ENCODE measurements at places on chromosomes 7 and 10.

GRCh38 chr10:10475812-10476211 lies 541.9 kb upstream of the CELF2 start:
- DNase-seq = no peak

DNA sequence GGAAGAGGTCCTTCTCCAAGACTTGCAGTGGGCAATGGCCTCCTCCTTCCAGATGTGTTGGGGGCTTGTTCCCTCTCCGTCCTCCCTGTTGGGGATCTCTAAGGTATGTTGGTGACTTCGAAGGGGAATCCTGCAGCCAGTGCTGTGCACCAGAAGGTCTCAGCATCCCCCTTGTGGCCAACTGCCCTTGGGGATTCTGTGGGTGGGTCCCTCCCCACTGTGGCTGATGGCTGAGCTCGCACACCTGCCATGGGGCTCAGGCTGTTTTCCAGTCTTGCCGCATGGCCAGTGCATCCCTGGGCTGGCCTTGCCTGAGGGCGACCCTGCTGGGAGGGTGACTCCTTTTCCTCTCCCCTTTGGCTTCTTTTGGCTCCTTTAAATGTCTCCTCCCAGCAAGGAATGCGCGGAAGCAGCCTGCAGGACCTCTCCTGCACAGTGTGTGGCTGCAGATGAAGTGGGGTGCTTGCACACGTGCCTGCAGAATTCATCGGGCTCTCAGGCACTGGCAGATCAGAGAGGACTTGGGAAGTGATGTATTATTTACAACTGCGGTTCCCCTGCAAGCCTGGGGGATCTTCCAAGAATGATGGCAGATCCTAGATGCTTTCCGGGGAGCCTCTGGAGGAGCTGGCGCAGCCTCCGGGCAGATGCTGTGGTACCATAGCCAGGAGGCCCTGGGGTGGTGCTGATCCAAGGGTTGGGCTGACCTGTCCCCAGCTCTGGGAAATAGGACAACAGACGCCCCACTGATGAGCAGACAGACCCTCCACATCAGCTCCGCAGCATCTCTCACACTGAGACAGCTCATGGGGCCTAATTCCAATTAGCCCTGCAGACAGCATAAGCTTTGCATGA lies 410.0 kb downstream of the TCERG1L start:
- DNase-seq = no peak

GRCh38 chr7:69177461-69177861 lies 420.8 kb upstream of the AUTS2 start:
- no peak for DNase-seq

DNA sequence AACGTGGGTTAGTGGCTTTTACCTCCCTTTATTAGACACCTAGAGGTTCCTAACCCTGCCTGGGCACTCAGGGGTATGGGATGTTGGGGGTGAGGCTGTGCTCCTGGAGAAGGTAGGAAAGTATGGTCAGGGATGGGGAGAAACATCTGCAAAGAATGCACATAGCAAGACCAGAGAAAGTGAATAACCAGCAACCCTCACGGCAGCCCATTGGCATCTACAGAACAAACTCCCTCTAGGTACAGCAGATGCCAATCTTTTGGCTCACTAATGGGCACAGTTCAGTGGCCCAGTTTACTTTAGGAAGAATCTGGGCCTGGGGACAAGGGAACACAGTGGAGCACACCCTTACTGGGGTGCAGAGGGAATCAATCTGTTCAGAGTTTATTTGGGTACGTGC lies 143.9 kb downstream of the JAZF1 start:
- DNase-seq = no peak

- DNase-seq = no peak
These were observed 116.9 kb downstream of the CPEB3 start for GRCh38 chr10:92173996-92174395.

GRCh38 chr10:33780961-33781360 lies 446.5 kb upstream of the NRP1 start:
- no peak for DNase-seq

GRCh38 chr10:71427246-71427645 lies 30.5 kb downstream of the CDH23 start:
- no peak for DNase-seq

DNA sequence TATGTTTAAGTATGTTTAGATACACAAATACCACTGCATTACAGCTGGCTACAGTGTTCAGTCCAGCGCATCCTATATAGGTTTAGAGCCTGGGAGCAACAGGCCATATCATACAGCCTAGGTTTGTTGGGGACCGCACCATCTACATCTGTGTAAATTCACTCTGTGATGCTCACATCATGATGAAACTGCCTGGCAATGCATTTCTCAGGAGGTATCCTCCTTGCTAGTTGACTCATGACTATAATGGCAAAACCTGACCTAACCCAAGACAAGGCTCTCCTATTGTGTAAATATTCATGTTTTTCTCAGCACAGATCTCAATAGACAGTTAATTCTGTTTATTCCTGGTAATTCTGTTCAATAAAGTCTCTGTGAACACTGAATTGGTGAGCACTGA lies 240.7 kb upstream of the PFKP start:
- DNase-seq = no peak

- peak; percentile 23 for DNase-seq
These were observed 82.7 kb downstream of the NOC3L start for GRCh38 chr10:94279835-94280709.

GRCh38 chr10:127973791-127974311 lies 66.9 kb downstream of the PTPRE start:
- DNase-seq = no peak

GRCh38 chr10:11530806-11531205 lies 80.6 kb downstream of the USP6NL start:
- DNase-seq = no peak

GRCh38 chr7:96992192-96993005 lies 13.0 kb upstream of the DLX6 start:
- no peak for DNase-seq

- DNase-seq = no peak
These were observed 781.8 kb upstream of the LRRTM3 start for GRCh38 chr10:66144016-66144415.

- no peak for DNase-seq
These were observed 215.7 kb upstream of the HABP2 start for GRCh38 chr10:113337142-113337541.

GRCh38 chr10:13813550-13813949 lies 226.8 kb downstream of the PRPF18 start:
- no peak for DNase-seq

DNA sequence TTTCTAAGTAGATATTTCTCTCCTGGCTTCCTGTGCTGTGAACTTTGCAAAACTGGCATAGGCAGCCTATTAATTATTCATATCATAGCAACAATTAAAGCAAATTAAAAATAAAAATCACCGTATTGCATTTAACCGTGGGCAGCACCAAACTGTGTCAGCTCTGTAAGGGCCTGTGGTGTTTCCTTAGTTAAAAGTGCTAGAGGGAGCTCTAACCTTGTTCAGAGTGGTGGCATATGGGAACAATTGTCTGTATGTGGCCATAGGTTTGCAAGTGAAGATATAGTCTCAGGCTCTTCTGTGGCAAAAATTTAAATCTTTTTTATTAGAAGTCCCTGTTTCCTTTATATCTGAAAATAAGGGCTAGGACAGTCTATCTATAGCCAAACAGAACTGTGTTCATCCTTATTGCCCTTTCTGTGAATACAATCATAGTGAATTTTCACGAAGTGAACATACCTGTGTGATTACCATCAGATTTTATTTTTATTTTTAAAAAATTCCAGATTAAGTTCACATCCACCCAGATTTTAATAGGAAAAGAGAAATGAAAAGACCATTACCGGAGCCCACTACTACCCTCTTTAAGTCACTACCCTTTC lies 92.6 kb downstream of the POLL start:
- no peak for DNase-seq

DNA sequence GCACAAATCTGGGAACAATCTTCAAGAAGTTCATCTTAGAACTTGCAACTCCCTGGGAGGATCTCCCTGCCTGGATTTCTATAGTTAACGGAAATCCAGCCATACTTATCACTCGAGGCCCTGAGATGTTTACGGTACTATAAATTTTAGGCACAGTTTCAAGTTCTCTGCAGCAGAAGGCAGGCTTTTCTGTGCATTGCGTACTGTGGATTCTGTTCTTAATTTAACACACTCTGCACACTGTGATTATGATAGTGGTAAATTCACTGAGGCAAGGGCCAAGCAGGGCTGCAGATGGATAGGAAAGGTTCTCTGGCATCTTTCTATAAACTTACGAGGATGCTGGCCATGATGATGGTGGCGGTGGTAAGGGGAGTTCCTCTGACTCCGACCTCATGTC lies 10.6 kb downstream of the INHBA start:
- DNase-seq = no peak
